ENCODE measurements at places on chromosomes 5 and 9.

DNA sequence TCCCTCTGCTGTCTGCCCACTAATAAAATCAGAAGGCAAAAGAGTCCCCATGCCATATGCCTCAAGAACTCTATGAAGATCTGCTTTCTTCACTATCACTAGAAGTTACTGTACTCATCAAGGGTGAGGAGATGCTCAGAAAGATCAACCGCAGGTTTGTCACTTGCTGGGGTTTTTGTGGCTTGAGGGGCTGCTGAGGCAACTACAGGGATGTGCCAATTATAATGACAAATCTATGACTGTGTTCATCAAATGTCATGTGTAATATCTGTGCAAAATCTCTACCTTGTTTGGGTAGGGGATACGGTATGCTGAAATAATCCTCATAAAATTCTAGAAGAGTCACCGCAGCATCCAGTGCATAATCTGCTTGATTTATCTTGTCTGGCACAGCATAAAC lies 13.0 kb downstream of the ERAP1 start:
- no peak for DNase-seq

GRCh38 chr5:151264113-151264512 lies 11.1 kb downstream of the GM2A start:
- no peak for DNase-seq

DNA sequence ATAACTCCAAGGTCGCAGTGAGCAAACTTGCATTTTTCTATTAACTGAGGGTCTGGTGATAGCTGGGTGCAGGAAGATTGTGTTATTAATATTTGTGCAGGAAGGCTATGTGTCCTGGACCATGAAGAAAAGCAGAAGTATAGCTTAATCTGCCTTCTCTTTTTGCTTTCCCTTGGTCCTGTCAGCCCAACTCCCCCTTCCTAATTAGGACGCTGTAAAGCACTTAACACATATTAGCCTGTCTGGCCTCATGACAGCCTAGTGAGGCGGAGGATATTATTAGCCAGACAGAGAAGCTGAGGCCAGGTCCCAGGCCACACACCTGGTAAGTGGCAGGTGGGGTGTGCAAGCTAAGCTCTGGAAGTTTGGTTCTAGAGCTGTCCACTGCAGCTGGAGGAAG lies 29.5 kb downstream of the SLC46A2 start:
- DNase-seq: no peak

DNA sequence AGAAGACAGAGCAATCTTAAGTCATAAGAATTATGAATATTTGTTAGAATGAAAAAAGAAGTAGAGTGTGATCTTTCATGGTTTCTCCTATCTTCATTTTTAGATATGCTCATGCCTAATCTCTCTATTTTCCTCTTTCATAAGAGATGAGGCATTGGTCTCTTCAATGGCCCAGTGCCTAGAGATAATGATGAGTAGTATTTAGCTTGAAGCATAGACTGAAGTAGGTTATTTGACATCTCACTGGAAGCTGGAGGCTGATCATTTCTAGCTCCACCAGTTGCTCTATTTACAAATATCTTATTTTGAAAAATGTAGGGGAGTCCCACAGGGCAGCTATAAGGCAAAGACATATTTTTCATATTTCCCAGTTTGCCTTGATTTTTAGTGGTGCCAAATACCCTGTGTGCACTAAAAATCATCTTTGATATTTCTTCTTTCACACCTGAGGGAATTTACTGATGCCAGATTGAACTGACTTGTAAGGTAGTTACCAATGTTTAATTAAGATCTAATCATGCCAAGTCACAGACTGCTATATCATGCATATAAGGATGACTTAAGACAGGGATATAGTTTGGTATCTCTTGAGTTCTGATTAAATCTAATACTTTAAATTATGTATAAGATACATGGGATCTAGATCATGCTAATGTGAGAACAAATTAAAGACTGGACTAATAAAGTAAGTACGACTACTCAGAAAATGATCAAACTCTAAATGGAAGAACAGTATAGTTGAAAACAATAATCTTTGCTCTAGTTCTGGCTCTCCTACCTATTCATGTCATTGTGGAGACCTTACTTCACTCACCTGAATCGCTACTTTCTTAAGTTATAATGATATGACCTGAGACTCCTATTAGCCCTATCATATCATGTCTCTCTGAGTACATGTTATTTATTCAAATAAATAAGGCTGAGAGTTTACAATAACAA lies 108.2 kb upstream of the IFNE start:
- DNase-seq: no peak
